Activated CD4-positive, alpha-beta T cell treated with anti-CD3 and anti-CD28 coated beads, Interleukin-2, amount 50 U/mL, for 48 hours (primary cell): ENCODE measurements at places on chromosomes 7 and 10.

GRCh38 chr10:111648046-111648445 lies 535.5 kb downstream of the GPAM start:
- DNase-seq: no peak

DNA sequence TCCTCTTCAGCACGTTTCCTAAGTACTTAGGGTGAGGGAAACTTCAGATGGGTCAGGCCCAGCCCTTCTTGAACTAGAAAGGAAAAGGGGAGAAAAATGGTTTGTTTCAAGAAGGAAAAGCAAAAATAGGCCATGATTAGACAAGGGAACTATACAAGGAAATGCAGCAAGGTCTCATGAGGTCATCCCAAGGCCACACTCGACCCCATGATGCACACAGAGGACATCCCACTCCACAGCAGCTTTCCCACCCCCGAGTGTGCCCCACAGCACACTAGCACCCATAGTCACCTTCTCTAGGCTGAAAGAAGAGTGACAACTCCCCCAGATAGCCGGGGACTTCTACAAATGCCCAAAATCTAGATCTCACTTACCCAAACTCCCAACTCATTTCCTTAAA lies 173.4 kb downstream of the FAM107B start:
- no peak for DNase-seq

- no peak for DNase-seq
Observed at GRCh38 chr7:105161366-105161765, 147.4 kb downstream of the KMT2E start.

DNA sequence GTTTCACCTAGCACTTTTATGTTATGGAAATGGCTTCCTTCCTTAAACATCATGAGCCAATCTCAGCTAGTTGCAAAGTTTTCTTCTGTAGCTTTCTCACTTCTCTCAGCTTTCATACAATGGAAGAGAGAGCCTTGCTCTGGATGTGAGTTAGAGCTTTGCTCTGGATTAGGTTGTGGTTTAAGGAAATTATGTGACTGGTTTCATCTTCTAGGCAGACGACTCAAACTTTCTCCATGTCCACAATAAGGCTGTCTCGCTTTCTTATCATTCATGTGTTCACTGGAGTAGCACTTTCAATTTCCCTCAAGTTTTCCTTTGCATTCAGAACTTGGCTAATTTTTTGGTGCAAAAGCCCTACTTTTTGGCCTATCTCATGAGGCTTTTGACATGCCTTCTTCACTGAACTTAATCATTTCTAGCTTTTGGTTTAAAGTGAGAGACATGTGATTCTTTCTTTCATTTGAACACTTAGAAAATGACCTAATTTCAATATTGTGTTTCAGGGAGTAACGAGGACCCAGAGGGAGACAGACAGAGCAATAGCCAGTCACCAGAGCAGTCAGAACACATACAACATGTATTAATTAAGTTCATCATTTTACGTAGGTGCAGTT lies 49.8 kb downstream of the CNOT4 start:
- no peak for DNase-seq

- DNase-seq: no peak
Observed at GRCh38 chr7:5591278-5591874, 167.7 kb upstream of the TNRC18 start.

DNA sequence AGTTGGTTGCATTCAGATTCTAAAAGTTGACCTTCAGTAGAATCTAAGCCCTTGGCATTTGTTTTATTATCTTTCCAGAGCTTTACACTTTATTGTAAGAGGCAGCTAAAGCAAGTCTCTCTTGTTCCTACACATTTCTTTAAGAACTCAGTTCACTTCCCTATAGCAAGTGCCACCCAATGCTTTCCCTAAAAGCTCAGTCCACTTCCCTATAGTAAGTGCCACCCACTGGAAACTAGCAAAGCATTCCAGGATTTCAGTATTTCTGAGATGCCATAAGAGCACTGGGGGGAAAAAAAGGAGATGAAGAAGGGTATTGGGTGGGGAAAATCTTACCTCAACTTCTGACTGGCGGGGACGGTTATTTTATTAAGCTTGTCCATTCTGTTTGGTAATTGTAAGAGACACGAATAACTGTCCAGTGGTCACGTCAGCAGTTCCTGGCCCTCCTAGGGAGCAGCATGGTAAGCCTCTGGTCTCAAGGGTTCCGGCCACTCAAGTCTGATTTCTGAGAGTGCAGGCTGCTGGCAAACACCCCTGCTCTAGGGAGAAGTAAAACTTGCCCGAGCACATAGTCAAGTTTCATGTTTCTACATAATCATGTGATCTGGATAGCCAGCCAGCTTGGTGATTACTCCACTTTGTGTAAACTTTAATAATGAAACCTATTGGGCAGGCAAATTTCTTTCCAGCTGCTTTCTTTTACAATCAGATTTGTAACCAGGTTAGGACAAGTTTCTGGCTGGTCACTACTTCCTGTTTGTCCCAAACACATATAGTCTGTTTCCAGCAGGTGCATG lies at the start of gene BLNK:
BLNK (minus strand) TSS at position 554 of the 800 bp plus-strand sequence; CDS start at position 383, 171 bp downstream.
- no peak for DNase-seq

DNA sequence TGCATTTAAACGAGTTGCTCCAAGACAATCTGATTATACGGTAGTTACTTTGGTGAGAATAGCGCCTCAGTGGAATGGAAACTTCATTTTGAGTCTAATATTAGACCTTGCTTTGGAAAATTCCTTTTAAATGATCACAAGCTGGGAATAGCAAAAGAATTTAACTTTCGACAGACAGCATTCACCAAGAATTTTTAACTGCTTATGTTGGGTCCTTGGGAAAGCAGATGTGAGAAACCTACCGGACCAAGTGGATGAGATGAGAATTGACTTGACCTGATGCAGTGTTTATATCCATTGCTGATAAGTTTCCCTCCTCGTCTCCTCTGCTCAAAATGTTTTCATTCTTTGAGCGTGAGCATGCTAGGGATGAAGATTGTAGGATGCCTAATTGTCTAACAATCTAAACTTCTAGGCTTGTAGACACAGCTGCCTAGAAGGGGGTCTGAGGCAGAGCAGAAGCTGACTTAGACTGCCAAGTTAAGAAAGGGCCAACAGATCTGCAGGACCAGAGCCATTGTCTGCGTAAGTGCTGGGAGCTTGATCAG lies 126.9 kb downstream of the CNNM2 start:
- no peak for DNase-seq

GRCh38 chr10:47406870-47407691 lies 23.0 kb upstream of the ZNF488 start:
- DNase-seq: no peak

DNA sequence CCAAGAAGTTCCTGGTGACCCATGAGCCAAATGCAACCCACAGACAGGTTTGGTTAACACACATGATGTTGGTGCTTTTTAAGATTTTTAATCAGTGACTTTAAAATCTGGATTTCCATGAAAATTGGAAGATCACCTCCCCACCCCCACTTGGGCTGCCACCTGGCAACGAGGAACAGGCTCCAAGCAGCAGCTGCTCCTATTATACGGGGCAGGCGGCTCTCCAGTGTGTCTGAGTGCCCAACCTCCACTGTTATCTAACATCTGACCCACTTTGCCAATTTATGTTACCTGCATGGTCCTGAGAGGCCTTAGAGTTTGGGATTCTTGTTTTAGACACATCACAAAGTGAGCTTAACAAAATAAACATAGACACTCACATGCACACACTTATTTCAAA lies 56.4 kb downstream of the SGMS1 start:
- no peak for DNase-seq

GRCh38 chr7:7329326-7329725 lies 147.0 kb downstream of the C1GALT1 start:
- no peak for DNase-seq

- peak; percentile 90 for DNase-seq
Observed at GRCh38 chr10:15209827-15210509, 41.5 kb upstream of the NMT2 start.

- DNase-seq: no peak
Observed at GRCh38 chr10:112282086-112282485, 1.1 kb upstream of the TECTB start.

DNA sequence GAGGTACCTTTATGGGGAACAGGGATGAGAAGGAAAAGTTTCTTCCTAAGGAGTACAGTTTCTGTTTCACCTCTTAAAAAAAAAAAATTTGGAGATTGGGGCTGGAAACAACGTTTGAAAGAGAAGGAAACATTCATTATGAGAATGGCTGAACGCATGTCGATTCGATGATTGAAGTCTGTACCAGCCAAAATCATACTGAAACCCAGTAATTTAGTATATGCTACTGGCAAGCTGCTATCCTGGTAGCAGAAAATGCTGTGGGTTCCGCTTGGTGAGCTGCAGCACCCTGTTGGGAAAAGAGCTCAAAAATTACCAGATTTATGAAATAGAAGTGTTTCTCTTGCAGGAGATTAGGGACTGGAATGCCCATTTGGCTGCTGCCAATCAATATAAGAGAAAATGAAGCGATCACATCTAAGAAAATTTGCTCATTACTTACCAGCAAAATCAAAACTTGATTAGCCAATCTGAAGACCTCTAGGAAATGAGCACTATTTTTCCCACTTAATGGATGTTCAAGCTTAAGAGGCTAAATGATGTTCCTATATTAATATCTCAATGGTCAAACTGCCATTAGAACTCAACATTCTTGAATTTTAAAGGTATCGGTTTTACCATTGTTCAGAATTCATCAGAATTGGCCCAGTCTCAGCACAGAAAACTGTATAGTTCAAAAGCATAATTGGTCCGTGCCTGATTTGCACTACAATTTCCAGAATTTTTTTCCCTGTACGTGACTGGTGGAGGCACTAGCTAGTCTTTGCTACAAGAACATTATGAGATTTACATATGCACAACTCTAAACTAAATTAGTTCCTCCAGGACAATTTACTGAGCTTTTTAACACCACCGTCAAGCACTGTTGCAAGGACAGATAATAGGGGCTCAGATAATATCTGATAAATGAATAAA lies 1.2 kb upstream of the ITGB1 start:
- peak; percentile 49 for DNase-seq

DNA sequence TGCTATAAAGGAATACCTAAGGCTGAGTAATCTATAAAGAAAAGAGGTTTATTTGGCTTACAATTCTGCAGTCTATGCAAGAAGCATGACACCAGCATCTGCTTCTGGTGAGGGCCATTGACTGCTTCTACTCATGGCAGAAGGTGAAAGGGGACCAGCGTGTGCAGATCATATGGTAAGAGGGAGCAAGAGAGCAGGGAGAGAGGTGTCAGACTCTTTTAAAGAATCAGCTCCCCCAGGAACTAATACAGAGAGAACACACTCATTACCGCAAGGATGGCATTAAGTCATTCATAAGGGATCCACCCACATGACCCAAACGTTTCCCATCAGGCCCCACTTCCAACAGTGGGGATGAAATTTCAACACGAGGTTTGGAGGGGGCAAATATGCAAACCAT lies 3.5 kb upstream of the COL28A1 start:
- DNase-seq: no peak

- DNase-seq: no peak
Observed at GRCh38 chr10:88386821-88387773, 196.0 kb downstream of the RNLS start.

DNA sequence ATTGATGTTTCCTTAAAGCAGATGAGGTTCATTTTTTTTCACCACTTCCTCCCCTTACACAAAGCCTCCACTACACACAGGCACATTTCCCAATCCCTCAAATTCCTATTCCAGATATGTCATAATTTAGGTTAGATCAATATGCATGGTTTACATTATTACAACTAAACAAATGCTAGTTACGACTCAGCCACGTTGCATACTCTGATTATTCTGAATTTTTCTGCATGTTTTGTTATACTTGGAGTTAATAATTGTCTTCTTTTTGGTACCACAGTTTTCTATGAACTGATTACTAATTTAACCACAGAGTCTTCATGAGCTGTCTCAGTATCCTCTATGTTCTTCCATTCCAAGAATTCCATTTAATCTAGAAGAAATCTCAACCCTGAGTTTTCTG lies 4.4 kb upstream of the BICC1 start:
- DNase-seq: no peak

DNA sequence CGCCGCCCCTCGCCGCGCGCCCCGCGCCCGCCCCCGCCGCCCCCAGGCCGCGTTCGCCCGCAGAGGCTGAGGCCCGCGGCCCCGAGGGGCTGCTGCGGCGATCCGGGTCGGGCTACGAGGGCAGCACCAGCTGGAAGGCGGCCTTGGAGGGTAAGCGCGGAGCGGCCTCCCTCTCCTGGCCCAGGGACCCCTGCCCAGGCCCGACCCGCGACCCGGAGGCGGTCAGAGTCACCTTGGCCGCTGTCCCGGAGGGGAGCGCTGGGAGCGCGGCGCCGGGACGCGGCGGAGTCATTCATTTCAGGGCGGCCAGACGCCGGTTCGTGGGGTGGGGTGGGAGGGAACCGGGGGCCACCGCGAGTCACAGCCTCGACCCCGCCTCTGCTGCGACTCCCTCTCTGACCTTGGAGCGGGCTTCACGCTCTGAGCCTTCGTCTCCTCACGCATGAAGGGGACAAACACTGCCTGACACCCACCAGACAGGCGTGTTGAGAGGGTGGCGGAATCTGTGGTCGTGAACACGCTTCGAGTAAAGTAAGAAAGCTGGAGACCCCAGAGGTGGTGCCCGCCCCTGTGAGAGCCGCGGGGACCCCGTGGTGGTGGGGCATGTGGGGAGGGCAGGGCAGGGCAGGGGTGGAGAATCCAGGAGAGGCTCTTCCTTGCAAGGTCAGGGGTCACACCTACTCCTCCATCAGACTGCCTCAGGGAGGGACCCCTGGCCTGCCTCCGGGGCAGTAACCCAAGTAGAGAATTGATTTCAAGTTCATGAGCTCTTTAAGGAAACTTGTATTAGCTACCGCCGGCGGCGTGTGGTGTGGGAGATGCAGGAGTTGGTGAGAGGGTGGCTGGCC lies 707 bp downstream of the CLEC2L start:
- no peak for DNase-seq

GRCh38 chr10:112230325-112230988 lies 46.9 kb upstream of the GPAM start:
- DNase-seq: no peak

DNA sequence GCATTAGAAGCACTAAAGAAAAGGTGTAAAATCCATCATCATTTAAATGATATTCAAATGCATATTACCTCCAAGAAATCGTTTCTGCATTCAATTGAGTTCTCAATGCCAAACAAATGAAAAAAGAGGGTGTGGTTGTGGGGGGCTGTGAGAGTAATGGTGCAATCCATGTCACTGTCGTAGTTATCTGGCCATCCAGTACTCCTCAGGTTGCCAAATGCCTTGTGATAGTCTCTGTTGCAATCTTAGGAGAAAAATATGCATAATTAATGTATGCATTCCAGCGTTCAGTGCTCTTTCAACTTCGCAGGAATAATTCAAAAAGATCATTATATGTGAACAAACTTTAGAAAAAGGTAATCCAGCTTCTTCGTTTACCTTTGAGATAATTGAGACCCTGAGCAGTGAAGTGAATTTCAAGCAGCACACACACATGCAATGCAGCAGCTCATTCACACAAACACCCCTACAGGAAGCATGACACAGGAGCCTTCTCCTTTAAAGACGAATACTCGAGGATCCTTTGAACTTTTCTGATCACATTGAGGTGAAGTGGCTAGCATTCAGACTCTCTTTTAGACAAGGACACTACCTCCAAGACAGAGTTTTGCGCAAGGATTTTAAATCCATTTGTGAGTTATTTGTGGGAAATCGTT lies 73.4 kb downstream of the OR13A1 start:
- no peak for DNase-seq

GRCh38 chr10:3066317-3067117 lies 831 bp upstream of the PFKP start:
- no peak for DNase-seq
